GOT3 (cell line): ENCODE measurements at places on chromosomes 3 and 15.
A peak's percentile ranks its signal among the peaks of the same experiment; 100 is the strongest.

GRCh38 chr3:173761161-173761560 is 363.6 kb downstream of the NLGN1 start:
- no peak for DNase-seq

DNA sequence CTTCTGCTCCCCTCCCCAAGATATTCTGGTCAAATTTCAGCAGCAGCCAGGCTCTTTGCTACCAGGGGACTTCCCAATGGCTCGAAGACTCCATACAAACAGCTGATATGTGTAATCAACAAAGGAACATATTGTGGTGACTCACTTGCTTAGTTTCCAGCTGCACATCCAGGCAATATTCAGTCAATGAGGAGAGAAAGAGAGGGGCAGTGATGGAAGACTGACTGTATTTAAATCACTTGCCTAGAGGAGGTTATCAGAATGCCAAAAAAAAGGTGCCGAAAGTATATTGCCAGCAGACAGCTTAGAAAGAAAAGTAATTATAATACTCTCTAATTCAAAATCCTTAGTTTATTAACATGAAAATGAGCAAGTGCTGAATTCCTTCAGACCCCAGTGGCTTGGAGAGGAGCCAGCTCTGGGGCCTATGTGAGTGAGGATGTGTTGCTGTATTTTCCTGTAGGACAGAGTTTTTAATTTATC is 236.5 kb downstream of the LRTM1 start:
- DNase-seq: no peak

- no peak for DNase-seq
These were observed 43.7 kb downstream of the BTD start for GRCh38 chr3:15645246-15645645.

DNA sequence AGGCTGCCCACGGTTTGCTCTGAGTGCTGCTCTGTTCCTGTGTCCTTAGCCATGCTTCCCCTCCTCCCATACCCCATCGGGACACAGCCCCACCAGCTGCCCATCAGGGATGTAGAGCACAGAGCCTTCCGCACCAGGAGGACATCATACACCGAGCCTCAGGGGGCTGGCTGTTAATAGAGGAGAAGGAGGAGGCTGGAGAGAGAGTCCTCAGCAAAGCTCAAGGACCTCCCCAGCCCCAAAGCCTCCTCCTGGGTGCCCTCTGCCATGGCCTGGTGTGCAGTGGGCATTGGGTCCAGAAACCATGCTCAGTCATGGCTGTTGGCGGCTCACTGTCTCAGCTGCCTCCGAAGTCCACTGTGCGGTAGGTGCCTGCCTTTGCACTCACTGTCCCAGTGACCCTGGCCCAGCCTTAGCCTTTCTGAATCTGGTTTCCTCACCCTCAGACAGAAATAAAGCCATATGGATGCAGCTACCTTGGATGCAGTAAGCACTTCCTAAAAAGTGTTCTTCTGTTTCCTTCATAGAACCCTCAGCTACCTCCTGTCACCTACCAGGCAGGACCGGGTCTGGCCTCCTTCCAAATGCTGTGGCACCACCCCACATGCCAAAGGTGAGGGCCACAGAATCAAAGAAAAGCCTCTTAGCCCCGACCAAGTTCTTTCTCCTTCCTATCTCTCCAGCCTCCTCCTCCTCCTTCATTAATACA is 53.9 kb downstream of the ACAD9 start:
- DNase-seq: no peak

DNA sequence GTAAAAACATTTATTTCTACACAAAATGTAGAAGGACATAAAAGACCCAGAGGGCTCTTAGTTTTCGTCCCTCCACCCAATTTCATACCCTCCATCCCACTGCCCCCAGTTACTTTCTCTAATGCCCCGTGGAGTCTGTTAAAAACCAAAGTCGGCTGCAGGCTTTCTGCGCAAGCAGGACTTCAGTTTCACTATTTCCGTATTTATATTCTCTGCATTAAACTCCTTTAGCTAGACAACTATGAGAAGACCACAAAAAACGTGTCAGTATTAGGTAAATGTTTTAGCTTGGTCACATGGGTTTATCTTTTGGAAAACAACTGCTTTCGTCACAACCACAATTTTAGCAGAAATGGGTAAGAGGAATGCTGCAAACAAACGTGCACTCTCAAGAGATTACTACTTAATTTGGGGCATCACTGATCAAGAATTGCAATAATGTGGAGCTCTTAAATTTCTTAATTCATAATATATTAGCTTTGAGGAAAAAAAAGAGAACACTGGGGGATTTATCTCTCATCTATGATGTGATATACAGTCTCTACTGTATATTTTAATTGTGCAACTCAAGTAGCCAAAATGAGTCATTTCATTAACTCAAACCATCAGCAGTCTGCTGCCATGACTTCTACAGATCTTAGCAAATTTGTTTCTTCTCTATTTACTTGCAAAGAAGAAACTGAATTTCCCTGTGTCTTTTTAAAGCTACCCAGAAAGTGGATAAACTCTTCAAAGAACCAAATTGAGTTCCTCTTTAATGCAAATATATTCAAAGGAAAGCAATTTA is 740 bp upstream of the NSMCE3 start:
- no peak for DNase-seq

GRCh38 chr3:125160606-125161371 is 51.8 kb downstream of the SLC12A8 start:
- no peak for DNase-seq

DNA sequence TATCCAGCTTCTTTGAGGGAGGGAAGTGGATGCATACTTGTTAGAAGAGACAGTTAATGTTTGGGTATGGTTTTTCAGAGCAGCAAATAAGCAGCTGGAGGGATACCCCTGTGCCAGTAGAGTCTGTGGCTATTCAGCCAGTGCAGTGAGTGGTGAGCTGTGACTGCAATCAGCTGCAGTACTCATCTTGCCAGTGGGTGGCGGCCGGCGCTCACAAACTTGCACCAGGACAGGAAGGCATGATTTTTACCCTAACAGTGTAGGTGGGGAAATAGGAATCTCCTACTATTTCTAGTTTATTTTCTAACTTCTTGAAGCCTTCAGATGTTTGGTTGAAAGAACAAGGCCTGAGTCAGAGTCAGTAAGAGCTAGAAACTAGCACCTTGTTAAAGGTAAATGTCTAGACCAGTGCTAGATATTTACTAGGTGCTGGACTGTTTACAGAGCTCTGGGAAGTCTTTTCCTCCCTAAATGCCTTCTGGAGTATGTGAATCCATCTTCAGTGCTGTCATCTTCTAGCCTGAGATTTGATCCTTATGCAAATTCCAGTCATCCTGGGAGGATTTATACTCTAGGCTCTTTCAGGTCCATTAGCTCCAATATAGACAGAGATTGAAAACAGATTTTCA is 23.6 kb downstream of the TIMP4 start:
- DNase-seq: peak; percentile 33

DNA sequence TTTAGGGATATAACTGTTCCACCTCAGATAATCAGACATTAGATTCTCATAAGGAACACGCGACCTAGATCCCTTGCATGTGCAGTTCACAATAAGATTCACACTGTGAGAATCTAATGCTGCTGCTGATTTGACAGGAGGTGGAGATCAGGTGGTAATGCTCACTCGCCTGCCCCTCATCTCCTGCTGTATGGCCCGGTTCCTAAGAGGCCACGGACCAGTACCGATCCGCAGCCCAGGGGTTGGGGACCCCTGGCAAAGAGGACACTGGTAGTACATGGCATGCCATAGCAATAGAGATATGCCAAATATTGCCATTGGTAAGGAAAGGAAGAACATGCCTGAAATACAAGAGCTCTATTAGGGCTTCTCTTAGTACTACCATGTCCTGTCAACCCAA is 59.7 kb downstream of the LSM3 start:
- no peak for DNase-seq
